Activated CD8-positive, alpha-beta memory T cell treated with anti-CD3 and anti-CD28 coated beads for 4 hours (primary cell): ENCODE measurements at places on chromosomes 16 and 17.

GRCh38 chr17:20291853-20292252, 175.5 kb downstream of the LGALS9B start:
- DNase-seq, result no peak

GRCh38 chr17:34389126-34389750, 26.2 kb upstream of the CCL1 start:
- no peak for DNase-seq

DNA sequence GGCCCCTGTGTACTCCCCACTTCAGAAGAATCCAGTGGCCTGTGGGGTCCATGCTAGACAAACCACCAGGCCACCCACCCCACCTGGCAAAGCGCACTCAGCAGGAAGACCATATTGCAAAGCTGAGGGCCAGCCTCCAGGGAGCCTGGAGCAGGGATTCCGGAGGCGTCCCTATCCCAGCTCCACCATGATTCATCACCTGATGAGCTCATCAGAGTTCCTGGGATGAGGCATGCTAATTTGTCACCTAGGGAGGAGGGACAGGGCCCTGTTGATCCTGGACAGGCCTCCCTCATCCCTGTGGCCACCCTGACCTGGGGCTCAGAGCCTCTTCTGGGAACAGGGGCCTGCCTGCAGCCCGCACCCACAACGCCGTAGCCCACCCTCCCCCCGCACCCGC, 131.6 kb upstream of the PLCG2 start:
- DNase-seq, result no peak

GRCh38 chr16:67456391-67457081, 24.4 kb downstream of the ATP6V0D1 start:
- no peak for DNase-seq

GRCh38 chr17:63626551-63627180, 4.4 kb downstream of the MAP3K3 start:
- no peak for DNase-seq

DNA sequence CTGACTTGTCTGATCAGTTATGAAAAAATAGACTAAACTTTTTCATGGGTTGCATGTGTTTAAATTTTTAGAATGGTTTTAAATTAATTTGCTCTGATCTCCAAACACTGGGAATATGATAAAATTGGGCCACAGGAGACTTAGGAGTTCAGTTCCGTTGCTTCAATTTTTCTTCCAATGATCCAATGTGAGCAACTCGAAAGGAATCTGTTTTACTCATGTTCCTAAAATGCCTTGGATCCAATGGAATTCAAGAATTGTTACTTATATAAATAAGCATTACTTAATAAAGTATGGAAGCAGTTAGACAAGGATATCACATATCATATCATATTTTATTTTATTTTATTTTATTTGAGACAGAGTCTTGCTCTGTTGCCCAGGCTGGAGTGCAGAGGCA, 56.0 kb upstream of the NACA2 start:
- DNase-seq, result no peak

DNA sequence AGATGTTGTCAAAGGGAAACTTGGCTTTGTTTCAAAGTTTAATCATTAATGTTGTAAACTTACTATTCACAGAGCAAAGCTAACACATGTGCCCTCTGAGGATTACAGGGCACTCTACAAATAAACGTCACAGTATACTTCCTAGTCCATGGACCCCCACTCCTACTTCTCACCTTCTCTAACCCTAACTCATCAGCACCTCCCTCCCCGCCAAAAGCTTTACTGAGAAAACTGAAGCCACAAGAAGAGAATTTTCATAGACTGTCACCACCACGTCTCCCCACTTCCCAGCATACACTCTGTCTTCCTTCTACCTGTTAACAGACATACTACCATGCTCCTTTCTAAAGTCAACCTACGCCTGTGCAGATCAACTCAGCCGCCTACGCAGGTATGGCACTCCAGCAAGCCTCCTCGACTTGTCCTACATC, 29.0 kb downstream of the HELZ start:
- DNase-seq, result no peak
